ENCODE measurements at places on chromosomes 6 and 20.

GRCh38 chr6:110389689-110390382, 25.5 kb downstream of the DDO start:
- ATAC-seq, result no peak

DNA sequence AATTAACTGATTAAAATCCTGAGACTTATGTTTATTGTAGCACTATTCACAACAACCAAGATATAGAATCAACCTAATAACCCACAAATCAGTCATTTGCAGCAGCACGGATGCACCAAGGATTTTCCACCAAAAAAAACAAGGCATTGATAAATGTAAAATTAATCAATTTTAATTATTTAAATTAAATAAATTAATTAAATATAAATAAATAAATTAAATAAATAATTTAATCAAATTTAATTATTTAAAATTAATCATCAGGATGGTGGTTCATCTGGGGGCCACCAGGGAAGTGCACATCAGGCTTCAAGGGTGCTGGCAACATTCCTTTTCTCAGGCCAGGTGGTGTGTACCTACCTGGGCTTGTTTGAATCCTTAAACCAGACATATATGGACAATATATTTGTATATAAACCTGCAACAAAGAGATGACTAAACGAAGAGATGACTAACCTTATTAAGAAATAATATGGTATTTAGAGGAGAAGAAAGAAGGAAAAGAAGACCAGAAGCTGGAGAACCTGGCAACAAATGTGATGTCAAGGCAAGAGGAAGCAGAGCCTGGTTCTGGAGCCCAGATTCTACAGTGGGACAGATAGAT, 89.2 kb downstream of the CD164 start:
- no peak for ATAC-seq

DNA sequence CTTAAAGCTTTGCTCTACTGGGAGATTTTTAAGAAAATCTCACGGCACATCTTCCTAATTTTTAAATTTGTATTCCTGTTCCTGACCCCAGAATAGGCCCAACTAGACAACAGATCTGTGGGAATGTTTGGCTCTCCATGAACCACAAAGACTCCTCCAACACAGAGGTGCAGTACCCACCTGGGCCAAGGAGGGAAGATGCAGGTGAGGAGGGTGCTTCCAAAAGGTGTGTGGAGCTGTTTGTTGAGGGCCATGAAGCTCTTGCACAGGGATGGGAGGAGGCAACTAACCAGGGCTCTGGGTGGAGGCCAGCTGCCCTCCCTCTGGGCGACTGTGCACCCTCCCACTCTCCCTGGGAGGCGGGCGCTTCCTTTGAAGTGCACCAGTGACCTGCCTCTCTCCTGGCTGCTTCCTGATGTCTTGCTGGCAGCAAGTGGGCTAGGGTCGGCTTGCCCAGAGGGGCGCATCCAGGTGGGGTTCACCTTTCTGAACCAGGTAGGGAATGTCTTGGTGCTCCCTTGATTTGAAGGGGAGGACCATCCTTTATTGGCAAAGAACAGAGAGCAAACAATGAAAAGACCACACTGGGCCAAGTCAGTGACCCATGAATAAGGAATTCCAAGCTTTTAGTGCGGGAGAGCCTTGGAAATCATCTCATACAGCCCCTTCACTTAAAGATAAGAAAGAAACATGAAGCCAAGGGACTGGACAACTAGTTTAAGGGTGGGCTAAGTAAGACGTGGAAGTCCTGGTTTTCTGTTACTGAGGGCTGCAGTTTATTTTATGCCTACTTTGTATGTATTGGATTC, 76.0 kb downstream of the ANKRD6 start:
- no peak for ATAC-seq

GRCh38 chr6:137156650-137157049, 16.8 kb downstream of the IL22RA2 start:
- no peak for ATAC-seq

- ATAC-seq, result no peak
Observed at GRCh38 chr6:2917801-2918445, 14.8 kb upstream of the SERPINB9 start.

DNA sequence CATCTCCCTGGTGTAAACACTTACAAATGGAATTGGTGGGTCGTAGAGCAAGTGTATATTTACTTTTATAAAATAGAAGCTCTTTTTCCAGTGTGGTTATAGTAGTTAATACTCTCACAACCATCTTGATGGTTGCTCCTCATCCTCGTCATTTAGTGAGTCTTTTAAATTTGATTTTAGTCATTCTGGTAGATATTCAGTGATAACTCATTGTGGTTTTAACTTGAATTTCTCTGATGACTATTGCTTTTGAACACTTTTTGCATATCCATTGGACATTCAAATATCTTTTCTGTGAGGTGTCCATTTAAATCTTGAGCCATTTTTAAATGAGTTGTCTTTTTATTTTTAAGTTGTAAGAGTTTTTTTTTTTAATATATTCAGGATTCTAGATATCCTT, 189.2 kb upstream of the PHACTR1 start:
- ATAC-seq, result no peak

DNA sequence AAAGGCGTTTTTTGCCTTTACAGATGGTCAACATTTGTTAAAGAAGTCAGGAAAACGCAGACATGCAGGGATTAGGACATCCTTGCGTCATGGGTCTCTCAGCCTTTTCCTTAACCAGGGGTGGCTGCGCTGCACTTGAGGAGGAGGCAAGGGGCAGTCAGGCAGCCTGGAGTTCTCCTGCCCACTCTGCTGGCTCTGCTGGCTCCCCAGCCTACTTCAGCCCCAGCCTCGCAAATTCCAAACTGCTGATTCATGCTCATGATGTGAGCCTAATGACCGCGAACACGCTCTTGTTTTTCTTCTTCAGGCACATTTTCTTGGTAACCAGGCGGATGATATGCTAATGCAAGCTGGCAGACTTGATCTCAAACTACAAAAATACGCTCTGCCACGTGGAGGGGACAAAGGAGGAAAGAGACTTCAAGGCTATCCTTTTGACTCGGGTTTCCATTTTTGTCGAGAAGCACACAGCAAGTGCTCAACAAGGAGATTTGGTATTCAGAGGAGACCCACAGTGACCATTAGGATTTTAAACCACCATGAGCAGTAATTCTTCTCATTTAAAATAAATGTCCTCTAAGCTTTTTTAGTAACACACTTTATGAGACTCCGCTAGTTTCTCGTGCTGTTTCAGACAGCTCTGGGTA, 290.3 kb upstream of the STXBP5 start:
- peak; percentile 91 for ATAC-seq

DNA sequence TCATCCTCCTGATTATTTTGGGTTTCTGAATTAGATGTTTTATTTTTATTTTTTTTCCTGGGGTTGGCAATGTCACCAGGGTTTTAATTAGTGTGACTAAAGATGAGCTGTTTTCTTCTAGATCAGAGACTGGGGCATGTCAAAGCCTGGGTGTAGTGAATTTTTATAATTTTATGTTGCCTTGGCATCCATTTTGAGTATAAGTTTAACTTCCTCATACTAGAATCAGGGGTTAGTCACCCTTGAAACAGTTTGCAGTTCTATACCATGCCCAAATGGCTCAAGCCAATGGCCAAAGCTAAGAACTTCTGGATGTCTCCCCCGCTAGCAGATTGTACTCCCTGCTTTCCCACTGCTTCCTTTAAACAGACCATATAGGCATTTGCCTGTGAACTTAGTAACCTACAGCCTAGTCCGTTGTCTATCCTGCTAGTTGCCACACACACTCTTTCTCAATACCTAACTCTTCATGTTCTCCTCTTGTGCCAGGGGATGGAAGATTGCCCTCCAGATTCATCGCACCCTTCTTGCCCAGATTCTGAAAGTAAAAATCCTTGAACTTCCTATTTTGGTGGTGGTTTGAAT, 54.5 kb downstream of the KIAA0408 start:
- no peak for ATAC-seq

- peak; percentile 97 for ATAC-seq
Observed at GRCh38 chr6:3209114-3210023, 18.1 kb downstream of the TUBB2B start.

DNA sequence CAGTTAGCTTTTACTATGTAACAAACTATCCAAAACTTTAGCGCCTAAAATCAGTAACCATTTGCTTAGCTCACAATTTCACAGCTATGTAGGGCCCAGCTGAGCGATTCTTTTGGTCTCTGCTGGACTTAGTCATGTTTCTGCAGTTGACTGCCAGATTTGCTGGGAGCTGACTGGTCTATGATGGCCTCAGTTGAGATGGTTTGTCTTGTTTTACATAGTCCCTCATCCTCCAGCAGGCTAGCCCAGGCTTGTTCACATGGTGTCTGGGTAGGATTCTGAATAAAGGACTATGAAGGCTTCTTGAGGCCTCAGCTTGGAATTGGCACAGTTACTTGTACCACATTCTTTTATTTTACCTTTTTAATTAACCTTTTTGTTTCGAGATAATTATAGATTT, 247.8 kb upstream of the CHD6 start:
- no peak for ATAC-seq

DNA sequence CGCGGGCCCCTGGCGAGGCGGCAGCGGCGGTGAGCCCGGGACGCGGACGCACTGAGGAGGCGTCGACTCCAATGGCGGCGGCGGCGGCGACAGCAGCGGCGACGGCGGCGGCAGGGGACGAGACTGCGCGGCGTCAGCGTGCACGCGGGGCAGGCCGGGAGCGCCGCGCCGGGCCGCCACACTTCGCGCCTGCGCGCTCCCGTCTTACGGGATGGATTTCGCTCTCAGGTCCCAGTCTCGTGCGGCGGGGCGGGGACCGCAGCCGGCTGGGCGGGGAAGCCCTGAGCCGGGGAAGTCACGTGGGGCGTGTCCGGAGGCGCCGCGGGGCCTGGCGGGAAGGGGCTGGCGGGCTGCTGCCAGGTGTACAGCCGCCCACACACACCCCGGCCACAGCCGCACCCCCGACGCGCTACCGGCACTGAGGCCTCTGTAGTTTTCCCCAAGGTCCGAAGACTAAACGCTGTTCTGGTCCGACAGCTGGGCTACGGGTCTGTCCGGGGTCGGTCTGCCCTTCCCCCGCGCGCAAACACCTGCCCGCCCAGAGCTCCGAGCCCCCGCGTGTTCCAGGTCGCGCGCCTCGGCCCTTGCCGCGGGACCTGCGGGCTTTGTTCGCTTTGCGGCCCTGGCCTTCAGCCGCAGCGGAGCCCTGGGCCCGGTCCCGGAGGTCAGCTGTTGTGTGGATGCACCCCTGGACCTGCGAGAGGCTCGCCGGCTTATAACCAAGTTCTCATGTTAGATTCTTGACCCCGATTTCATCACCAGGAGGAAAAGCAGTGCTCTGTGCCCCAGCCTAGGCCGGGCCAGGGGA, at the start of gene YTHDF1:
Gene YTHDF1, minus strand, starts transcription at position 91 of the 808 bp plus-strand sequence. CDS start 239 bp downstream, outside the sequence.
- peak; percentile 91 for ATAC-seq

DNA sequence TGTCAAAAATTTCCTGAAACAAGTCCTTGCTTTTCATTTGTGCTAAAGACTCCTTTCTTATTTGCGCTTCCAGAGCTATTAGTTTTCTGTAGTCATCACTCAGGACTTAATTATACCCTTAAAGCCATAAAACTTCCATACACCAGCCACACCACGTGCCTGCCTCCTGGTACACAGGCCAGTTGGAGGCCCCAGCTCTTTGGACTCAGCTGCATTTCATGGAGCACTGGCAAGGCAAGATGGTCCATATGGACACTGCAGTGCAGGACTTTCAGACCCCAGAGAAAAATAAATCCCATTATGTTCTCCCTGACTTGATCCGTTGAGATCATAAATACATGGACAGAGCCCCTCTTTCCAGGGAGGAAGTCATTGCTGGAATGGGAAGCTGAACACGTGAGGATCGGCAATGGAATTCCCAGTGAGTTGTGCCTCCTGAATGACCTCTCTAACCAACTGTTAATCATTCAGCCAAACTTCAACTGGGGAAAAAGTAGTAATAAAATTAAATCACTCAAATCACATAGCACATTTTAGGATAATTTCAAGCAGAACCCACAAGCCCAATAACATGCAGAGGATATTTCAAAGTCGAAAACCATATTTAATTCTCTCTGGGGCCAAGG, 173.1 kb downstream of the HACE1 start:
- no peak for ATAC-seq

DNA sequence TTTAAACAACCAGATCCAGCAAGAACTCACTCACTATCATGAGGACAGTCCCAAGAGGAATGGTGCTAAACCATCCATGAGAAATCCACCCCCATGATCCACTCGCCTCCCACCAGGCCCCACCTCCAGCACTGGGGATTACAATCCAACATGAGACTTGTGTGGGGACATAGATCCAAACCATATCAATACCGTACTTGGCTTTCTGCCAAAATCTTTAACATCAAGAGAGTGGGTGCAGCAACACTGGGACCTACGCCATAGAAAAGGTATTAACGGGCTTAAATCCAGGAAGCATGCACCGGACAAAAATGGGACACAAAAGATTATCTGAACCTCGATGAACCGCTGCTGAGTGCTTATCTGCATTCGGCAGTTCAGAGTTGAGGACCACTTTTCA, 322.3 kb upstream of the ARID1B start:
- no peak for ATAC-seq

- no peak for ATAC-seq
Observed at GRCh38 chr6:144416773-144417172, 131.6 kb downstream of the UTRN start.

- no peak for ATAC-seq
Observed at GRCh38 chr20:54620611-54621010, 145.2 kb downstream of the DOK5 start.

GRCh38 chr6:154650351-154650750, 82.9 kb upstream of the SCAF8 start:
- no peak for ATAC-seq

DNA sequence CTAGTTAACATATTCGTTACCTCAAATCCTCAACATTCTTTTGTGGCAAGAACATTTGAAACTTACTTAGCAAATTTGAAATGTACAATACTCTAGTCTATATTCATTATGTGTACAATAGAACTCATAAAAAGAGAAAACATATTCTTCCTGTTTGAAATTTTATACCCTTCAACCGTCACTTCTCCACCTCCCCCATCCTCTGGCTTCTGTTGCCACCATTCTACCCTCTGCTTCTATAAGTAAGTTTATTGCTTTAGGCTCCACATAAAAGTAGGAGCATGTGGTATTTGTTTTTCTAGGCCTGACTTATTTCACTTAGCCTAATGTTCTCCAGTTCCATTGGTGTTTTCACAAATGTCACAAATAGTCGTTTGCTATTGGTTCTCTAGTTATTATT, 205.3 kb downstream of the TENT5A start:
- no peak for ATAC-seq

DNA sequence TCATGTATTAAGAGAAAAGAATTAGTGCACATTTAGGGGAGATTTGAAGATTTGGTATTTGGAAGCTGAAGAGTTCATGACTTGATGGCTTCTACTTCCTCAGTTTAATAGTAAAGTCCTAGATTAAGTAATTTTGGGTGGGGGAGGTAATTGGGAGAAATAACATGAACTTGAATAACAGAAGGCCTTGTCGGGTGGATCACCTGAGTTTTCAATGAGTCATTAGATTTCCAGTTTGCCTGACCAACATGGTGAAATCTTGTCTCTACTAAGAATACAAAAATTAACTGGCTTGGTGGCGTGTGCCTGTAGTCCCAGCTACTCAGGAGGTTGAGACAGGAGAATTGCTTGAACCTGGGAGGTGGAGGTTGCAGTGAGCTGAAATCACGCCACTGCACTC, 181.0 kb downstream of the GJA1 start:
- ATAC-seq, result no peak

DNA sequence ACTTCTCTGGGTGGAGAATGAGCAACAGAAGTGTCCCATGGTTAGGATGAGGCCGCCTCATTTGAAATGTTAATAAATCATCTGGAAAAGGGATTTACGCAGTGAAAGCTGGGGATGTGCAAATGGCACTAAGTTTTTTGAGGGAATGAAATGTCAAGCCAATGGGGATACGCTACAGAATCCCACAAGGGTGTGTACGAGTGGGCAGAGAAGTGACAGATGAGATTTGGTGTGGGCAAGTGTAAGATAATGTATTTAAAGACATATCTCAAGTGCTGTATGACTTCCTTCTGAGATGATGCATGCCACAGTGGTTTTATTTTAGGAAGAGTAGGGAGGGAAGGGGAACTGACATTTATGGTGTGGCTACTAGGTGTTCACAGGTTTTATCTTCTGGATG, 100.6 kb downstream of the LRFN2 start:
- ATAC-seq, result no peak
